AG10803 (cell line): ENCODE measurements at places on chromosomes 4 and X.

DNA sequence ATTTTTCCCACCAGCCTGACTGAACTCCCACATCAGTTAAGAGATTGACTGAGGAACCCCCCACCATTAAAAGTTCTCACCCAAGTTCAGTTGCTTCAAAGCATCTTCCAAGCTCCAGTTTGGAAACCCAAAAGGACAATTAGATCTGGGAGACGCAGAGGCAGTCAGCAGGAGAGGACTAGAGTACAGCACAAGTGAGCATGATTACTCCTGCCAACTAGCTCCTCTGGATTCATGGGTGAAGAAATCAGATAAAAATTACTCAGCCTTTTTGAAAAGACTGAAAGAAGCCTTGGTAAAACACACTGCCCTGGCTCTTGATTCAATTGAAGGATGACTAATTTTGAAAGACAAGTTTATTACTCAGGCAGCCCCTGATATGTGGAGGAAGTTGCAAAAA is 297.5 kb downstream of the ADAM29 start:
- no peak for DNase-seq

DNA sequence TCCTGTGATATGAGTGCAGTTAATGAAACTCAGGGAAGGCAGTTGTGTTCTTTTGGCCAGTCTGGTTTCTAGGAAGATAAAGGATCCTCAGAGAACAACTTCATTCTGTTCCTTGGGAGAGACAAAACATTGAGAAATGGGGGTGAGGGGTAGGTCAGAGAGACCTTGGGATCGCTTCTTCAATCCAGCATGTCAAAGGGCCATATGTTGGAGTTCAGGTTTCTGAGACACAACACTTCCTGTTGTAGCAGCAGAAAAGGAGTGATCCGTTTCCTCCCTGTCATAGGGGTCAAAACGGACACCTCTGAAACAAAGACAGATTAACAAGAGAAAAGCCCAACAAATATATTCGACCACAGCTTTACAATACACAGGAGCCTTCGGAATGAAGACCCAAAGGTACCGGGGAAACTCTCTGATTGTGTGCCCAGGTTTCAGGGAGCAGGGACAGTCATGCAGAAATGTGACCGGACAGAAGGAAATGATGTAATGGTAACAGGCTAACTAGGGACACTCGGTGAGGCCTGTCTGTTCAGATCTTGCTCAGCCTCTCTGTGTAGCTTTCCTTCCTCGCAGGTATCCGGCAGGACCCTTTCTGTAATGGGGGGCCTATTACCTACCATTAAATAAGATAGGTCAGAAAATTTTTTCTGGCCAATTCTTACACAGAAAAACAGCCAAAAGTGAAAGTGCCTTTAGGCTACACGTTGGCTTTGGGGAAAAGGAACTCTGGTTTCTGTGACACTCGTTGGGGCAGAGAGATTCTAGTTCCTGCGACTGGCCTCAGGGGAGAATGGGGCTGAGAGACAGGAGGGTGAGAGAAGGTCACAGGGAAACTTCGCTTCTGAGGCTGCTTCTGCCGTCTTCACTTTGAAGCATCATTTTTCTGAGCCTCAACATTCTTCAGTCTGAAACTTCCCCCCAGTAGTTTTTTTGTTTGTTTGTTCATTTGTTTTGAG is 103.3 kb upstream of the TLR3 start:
- DNase-seq = no peak

DNA sequence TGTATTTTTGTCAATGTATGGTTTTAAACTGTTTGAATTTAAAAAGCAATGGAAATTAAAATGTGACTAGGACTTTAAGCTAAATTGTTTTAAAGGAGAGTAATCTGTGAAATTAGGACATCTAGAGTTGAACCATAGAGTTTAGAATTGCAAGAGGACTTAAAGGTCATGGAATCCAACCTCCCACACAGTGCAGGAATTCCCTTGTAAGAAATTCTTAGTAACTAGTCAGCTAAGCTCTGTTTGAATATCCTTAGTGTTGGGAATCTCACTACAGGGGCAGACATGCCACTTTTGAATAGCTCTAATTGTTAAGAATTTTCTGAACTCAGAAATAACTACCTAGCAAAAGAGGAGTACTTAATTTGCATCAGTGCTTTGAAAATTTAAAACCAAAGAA is 292.9 kb downstream of the IL1RAPL1 start:
- no peak for DNase-seq

DNA sequence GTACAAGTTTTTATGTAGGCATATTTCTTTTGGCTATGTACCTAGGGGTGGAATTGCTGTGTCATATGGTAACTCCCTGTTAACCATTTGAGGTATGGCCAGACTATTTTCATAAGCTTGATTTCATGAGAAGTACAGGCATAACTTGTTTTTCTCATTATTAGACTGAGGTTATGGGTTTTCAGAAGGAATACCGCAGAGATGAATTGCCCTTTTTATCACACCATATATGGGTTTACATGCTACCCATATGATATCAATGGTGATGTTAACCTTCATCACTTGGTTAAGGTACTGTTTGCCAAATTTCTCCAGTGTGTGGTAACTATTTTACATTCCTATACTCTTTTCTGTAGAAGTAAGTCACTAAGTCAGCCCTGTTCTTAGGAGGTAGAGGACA is 23.5 kb downstream of the RAB40A start:
- no peak for DNase-seq

DNA sequence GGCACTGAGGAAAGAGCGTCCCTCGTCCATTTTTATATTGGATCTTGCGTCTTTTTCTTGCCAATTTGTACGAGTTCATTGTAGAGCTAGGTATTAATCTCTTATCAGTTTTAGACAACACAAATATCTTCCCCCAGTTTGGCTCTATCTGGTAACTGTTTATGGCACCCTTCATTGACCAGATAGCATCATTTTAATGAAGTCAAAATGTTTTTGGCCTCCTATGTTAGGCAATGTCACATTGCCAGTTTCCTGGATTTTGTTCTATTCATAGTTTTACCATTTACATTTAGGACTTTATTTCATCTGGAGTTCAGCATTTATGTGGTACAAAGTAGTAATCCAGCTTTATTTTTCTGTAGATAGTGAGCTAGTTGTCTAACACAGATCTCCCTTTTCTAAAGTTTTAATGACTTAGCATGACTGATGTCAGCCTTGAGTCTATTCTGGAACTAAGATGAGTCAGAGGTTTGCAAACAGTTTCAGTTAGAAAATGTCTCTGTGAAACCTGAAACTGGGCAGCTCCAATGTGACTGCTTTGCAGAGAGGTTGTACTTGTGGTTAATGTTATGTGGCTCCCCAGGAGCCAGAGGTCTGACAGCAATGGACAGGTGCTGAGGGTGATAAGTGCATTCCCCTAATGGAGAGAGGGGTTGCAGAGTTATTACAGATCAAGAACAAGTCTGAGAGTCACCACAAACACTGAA is 5.3 kb upstream of the STBD1 start:
- DNase-seq = peak; percentile 65

GRCh38 chr4:31294655-31295480 is 574.7 kb downstream of the PCDH7 start:
- DNase-seq = no peak

GRCh38 chrX:152904151-152905080 is 6.5 kb downstream of the ZNF185 start:
- DNase-seq = peak; percentile 65

DNA sequence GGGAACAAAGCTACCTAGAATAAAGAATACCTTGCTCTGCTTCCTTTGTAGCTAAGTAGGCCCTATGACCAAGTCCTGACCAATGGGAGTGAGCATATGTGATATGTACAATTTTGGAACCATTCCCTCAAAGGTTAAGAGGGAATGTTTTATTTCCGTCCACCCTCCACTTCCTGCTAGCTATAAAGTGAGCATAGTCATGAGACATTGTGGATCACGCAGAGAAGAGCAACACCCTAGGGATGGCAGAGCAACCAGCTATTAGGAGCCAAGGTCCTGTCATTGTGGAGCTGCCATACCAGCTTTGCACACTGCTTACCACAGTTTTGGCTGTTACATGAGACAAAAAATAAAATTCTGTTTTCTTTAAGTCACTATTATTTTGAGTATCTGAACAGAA is 45.8 kb upstream of the RNF128 start:
- no peak for DNase-seq

DNA sequence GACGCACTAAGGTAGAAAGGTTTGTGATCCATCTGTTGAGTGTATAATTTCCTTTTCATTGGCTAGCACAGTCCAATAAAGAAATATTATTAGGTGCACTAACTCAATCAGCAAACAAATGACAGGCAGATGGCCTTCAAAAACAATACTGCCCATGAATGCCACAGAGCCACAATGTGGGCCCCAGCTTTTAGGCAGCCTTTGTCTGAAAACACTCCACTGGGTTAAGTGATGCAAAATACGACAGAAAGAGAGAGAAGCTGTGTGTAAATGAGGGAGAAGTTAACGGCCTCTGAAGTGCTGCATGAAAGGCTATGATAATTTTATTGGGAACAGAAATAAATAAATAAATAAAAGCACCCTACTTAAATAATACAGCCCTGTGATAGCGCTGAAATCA is 274.6 kb downstream of the NKX6-1 start:
- no peak for DNase-seq

DNA sequence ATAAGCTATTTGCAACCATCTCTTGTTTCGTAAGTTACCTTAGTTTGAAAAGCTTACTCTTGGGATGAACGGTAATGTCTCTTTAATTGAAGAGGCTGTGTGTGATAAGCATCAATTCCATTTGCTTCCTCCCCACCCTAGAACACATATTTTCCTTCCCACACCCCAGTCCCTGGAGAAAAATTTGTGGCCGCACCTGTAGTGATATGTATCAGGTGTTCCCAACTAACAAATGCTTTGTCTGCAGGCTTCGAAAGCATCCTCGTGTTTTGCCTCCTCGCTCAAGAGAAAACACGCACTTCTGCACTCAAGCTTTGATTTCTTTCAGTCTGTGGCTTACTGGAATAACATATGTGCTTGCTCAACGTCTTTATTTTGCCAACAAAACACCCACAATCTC is 143.8 kb upstream of the OTUD4 start:
- DNase-seq = peak; percentile 38

DNA sequence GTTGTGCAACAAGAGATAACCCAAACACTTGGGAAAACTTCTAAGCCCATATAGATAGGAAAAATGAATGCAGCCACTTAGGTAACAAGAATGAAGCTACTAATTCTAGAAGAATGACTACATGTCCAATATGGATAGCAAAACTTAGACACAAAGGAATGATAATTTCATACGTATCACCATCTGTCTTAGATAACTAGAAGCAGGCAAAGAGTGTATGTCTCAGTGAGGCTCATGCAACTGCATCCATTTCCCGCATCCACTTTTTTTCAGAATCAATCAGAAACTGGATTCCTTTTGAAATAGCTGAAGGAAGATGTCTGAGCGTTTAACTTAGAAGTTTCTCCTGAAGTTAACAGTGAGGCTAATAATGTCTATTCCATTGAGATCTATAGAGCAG is 408.7 kb upstream of the PITX2 start:
- DNase-seq = peak; percentile 48

- DNase-seq = no peak
These were observed 187.6 kb downstream of the TSPAN5 start for GRCh38 chr4:98470831-98471230.

GRCh38 chrX:72038016-72038415 is 93.7 kb downstream of the RTL5 start:
- DNase-seq = no peak

DNA sequence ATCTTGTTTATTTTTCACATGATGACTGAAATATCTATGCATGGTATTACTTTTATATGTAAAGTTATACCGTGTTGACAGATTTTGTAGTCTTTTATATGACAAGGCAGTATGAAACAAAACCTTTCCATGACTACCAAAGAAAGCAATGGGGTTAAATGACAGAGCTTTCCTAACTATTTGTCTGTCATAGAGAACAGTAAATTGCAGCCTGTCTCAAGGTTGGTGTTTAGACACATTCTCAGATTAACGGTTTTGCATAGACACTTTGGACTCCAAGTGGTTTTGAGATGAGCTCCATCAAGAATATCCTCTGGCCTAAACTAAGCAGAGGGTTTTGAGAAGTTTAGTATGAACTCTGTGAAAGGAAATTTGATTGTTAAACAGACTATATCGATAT is 180.7 kb upstream of the TENM3 start:
- no peak for DNase-seq

GRCh38 chr4:183831026-183831446 is 74.1 kb upstream of the STOX2 start:
- no peak for DNase-seq

- DNase-seq = peak; percentile 44
These were observed 151.8 kb downstream of the CCNG2 start for GRCh38 chr4:77308843-77309242.

DNA sequence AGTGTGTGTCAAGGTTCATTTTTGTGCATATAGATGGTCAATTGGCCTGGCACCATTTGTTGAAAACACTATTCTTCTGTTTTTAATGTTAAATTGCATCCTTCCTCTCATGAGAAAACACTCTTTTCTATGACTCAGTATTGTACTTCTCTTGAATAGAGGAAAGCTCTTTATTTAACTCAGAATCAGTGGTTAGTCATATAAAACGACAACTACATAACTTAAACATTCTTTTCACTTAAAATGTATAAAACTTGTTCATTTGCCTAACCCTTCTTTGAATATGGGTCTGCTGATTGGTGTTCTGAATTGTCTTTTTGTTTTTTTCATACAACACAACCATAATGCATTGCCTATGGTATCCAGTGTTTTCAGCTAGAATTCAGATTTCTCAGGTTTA is 17.2 kb upstream of the MRPL1 start:
- no peak for DNase-seq

DNA sequence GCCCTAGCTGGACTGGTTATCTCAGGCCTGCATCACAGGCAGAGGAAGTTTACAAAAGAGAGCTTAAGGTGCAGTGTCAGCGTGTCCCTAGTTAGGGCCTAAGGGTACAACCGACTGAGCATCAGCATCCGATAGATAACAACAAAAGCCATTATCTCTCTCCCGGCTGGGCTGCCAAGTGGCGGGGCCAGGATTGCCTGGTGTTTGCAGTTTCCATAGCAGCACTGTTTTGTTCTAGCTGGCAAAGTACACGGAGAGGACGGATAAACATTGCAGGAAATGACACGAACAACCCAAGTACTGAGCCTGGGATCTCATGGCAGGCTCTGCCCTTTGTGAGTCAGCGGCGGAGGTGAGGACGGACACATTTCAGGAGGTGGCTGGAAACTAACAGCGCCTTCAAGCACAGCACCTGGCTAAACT is 104.7 kb upstream of the NOCT start:
- peak; percentile 76 for DNase-seq

DNA sequence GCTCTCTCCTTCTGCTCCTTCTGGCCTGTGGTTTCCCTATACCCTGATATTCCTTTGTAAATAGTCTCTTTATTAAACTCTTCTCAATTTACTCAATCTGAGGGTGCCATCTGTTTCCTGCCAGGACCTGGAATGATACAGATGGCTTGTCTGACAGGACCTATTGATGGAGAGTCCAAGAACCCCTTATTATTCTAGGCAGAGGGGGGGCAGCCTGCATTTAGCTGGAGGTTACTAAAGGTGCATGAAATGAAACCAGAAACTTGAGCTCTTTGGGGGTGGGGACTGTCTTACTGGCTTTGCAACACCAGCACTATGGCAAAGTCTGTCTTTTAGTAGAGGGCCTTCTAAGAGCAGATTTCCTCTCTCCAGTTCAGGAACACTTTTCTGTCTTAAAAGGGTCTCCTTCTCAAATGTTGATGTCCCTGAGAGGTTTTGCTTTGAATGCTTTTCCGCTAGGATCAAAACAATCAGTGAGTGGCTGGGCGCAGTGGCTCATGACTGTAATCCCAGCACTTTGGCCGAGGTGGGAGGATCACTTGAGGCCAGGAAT is 162.5 kb upstream of the MED14 start:
- DNase-seq = no peak

- DNase-seq = peak; percentile 0
These were observed 64.6 kb downstream of the KDM5C start for GRCh38 chrX:53160297-53160983.
